ENCODE measurements at places on chromosomes 11 and 22.

DNA sequence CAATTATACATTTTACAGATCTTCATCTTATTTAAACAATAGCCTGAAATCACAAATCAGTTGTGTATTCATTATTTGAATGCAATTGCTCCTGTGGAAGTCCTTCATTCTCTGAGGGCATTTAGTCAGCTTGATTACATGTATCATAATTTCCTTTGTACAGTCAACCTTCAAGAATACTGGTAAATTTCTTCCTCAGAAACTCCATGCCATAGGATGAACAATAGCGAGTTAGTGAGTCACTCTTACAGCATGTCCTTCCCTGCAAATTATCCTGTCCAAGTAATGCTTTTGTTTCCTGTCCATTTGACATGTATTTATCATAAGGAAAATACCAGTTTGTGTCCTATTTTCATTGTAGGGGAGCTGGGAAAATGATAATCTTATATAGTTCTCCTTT lies 3.8 kb downstream of the OR10S1 start:
- DNase-seq = no peak

DNA sequence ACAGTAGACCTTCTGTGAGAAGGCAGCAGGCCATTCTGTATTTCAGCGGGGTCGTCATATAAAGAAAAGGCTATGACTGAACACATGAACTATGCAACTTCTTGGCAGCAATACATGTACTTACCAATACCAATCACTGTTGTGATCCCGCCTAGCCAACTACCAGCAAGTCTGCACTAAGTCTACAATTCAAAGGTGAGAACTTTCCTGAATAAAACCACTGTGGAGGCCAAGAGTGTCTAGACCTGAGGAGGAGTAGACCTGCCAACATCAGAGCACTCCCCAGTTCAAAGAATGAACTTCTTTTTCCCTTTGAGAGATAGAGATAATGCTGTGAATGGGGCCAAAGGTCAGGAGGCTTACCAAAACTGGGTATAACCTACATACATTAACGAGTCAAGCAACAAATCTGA lies 108.2 kb downstream of the SIK3 start:
- no peak for DNase-seq

DNA sequence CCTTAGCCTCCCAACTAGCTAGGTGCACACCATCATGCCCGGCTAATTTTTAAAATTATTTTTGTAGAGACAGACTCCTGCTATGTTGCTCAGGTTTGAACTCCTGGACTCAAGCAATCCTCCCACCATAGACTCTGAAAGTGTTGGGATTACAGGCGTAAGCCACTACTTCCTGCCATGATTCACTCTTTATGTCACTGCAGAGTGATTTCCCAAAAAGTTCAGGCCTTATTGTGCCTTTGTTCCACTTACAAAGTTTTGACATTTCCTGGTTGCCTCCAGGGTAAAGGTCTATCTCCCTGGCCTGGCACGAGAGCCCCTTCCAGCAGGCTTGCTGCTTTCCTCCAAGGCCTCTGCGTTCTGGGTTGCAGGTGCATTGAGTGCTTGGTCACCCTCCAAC lies 44.6 kb upstream of the RIC3 start:
- no peak for DNase-seq

GRCh38 chr11:124551189-124551588 lies 7.7 kb upstream of the OR8B12 start:
- DNase-seq = no peak

- no peak for DNase-seq
These were observed 19.7 kb upstream of the SLC3A2 start for GRCh38 chr11:62860835-62861563.

- DNase-seq = no peak
These were observed 1.7 kb upstream of the MS4A7 start for GRCh38 chr11:60376601-60377000.

GRCh38 chr11:125168918-125169456 lies 4.4 kb downstream of the PKNOX2 start:
- DNase-seq = no peak

GRCh38 chr22:29138556-29139305 lies 65.9 kb downstream of the KREMEN1 start:
- no peak for DNase-seq

DNA sequence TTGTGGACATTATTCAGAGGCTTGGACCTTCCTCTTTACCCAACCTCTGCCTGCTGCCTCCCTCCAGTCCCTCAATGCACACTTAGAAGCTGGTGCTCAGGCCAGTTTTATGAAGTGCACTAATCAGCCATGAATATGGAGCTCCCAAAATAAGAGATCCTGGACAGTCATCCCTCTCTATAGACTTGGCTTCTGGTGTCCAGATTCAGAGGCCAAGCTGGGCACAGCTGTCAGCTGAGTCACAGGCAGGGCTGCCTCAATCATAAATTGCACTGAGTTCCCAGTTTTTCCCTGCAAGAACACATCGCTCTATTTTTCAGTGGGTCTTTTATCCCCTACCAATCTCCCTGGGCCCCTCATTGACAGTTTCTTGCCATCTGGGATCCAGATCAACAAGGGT lies 161.7 kb upstream of the CADM1 start:
- no peak for DNase-seq

DNA sequence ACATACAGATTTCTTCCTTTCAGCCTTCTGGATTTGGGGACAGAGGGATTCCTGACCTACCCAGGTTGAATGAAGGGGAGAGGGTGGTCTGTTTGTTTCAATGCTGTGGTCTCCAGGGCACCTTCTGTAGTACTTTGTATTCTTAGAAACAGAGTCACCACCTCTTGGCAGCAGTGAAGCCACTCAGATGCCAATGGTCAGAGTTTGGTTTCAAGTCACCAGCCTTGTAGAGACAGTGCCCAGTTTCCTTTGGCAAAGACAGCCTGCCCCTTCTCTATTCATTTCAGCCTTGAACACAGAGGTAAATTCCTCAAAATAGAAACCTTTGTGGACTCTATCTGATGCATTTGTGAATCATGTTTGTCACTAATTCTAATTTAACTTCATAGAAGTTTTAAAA lies 111.7 kb upstream of the RASSF10 start:
- no peak for DNase-seq

DNA sequence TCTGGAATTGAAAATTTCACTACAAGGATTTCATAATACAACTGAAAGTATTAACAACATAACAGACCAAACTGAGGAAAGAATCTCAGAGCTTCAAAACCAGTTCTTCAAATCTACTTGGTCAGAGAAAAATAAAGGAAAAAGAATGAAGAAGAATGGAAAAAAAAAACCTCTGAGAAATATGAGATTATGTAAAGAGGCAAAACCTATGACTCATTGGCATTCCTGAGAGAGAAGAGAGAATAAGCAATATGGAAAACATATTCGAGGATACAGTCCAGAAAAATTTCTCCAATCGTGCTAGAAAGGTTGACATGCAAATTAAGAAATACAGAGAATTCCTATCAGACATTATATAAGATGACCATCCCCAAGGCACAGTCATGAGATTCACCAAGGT lies 23.4 kb upstream of the GPR83 start:
- no peak for DNase-seq

- no peak for DNase-seq
These were observed 788 bp downstream of the DRD4 start for GRCh38 chr11:637593-638521.

- DNase-seq = no peak
These were observed 1.8 kb downstream of the CELF1 start for GRCh38 chr11:47551086-47551485.

- no peak for DNase-seq
These were observed 69.7 kb upstream of the BMAL1 start for GRCh38 chr11:13207665-13208594.

DNA sequence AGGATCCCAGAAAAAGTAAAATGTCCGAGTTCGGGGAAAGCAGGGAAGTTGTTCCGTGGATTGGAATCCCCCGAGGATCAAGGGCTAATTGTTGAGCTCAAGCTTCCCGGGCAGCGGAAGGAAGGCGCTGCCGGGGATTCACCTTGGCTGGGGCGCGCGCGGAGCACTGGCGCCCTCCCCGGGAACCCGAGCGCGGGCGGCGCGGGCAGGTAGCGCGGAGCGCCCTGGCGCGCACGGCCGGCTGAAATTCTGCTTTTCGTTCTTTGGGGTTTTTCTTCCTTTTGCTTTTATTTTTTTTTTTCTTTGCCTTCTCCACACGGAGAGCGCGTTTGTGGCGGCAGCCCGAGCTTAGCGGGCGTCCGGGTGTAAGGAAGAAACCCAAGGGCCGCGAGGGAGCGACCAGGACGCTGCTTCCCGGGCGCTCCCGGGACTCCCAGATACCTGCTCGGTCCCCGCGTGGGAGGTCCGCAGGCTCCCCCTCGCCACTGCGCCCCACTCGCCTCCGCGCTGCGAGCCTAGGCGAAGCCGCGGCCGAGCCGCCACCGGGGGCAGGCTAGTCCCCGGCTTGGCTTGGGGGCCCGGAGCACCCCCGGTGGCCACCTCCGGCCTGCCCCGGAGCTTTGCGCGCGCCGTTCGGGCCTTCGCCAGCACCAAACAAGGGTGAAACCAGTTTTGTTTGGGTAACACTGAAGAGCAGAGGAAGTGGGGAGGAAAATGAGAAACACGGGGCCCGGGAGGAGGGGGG lies 4.8 kb upstream of the IGF2 start:
- DNase-seq = no peak

GRCh38 chr11:63873311-63873710 lies 34.4 kb downstream of the MARK2 start:
- no peak for DNase-seq

- DNase-seq = no peak
These were observed 35.8 kb downstream of the TNRC6B start for GRCh38 chr22:40213478-40213877.

- DNase-seq = no peak
These were observed 412.6 kb downstream of the TENM4 start for GRCh38 chr11:79028225-79028624.

DNA sequence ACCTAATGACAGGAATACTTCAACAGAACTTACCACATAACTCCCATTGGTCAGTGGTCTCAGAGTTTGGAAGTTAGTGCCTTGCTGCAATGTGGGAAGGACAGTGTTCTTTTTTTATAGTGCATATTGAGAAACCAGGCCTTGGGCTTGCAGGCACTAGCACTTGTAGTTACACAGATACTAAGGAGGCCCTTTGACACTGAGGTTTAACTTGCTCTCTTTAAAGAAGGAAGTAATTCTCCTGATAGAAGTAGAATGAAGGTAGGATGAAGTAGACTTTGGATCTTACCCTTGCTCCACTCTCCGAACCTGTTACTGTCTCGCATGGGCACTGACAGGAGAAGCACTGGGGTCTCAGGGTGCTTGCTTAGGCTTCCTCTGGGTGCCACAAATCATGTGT lies 31.0 kb upstream of the ST14 start:
- DNase-seq = no peak

GRCh38 chr11:117117681-117118080 lies 19.5 kb upstream of the SIK3 start:
- DNase-seq = no peak

DNA sequence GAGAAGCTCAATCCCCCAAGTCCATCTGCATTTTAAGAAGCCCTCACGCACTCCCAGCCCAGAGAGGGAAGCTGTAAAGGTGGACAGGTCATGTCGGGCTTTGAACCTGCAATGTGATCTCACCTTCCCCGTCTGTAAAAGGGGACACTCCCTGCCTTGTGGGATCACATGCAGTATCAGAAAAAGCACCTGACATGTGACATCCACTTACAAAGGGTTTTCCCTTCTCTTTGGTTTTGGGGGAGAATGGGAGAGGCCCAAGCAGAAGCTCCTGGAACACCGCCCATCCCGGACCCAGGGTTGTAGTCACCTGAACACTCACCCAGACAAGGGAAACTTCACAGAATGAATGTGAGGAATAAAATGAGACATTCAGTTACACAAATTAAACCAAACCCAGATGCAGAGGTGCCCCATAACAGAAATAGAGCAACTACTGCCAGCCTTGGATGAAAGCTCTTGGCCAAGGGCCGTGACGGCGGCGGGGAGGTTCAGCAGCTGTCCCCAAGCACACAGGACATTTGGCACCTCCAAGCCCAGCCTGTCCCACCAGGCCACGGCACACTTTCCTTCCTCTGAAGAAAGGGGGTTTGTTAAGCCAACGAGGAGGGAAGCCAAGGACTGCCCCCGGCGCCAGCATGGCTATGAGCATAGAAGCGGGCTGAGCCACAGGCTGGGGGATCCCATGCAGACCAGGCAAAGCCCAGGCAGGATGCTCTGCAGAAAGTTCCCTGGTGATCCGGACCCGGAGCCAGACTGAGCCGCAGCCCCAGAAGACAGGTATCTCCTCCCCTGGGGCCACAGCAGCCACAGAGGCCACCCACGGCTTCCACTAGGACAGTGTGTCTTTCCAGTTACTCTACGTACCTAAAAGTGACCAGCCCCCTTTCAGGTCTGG lies 3.8 kb downstream of the BID start:
- DNase-seq = no peak

DNA sequence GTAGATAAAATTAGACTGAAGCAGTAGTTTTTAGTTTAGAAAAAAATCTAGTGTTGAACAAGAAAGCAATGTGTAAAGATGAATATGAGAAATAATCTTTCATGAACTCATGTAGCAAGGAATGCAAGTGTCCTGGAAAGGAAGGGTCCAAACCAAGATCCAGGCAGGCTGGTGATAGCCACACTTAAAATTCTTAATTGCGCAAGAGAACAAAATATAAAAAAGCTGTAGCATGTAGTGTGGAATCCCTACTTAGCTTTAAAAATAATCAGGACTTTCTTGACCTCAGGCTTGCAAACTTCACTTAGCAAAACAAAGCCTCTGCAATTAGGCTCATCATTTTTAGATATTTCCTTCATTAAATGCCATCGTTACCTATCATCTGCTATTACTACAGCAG lies 2186.1 kb upstream of the RAG2 start:
- no peak for DNase-seq

GRCh38 chr11:33553486-33553885 lies 147.1 kb downstream of the C11orf91 start:
- DNase-seq = no peak

- no peak for DNase-seq
These were observed 390 bp upstream of the FGF3 start for GRCh38 chr11:69819541-69820070.

GRCh38 chr11:119372260-119373058 lies 9.0 kb downstream of the USP2 start:
- no peak for DNase-seq

DNA sequence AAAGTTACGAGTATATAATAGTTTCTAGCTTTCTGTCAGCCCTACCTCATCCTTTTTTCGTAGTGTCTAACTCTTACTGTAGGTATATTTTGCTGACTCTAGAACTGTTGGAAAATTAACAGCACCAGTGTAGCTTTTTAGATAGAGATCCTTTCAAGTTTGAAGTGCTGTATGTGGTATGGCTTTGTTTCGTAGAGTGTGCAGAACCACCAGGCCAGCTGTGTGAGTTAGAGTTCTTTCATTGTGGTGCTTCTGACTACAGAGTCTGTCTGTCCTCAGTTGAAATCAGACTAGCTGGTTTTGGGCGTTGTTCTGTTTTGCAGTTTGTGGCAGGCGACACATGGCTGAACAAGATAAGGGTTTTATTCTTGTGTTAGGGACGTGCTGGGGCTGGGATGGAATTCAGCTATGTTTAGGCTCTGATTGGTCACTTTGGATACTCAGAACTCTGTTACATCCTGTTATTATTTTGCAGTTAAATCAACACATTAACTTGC lies 3.2 kb downstream of the ARHGEF12 start:
- DNase-seq = no peak

- DNase-seq = no peak
These were observed 23.3 kb downstream of the ST3GAL4 start for GRCh38 chr11:126378763-126379162.

- no peak for DNase-seq
These were observed 121.9 kb upstream of the NECTIN1 start for GRCh38 chr11:119850822-119851409.

Data from stimulated activated CD4-positive, alpha-beta T cell treated with anti-CD3 and anti-CD28 coated beads, Interleukin-12 subunit alpha, Interleukin-12 subunit beta, amount 100 ng/mL, for 4 hours (primary cell).